ENCODE measurements at places on chromosomes 1 and 21. TPM values are rescaled to one million over a fixed set of nuclear protein-coding genes. Genes with fewer than 3 reads are reported as not detected.

- no peaks in the 10 kb centered on the region for H3K36me3 ChIP-seq
- H3K4me3 ChIP-seq: no peak overlapping the region
- DNase-seq: no peak
- no peak overlapping the region for H3K27ac ChIP-seq
- no peaks in the 10 kb centered on the region for H3K27me3 ChIP-seq
- peaks cover 73% of the 10 kb centered on the region for H3K4me1 ChIP-seq
Measured at GRCh38 chr1:226690460-226690982, 48.6 kb downstream of the ITPKB start.

GRCh38 chr1:150820730-150821512 lies 12.9 kb upstream of the CTSK start:
- no peak for DNase-seq
- no peaks in the 10 kb centered on the region for H3K4me1 ChIP-seq
- H3K27ac ChIP-seq: no peak overlapping the region

The RPTN gene
- not detected for total RNA-seq

DNA sequence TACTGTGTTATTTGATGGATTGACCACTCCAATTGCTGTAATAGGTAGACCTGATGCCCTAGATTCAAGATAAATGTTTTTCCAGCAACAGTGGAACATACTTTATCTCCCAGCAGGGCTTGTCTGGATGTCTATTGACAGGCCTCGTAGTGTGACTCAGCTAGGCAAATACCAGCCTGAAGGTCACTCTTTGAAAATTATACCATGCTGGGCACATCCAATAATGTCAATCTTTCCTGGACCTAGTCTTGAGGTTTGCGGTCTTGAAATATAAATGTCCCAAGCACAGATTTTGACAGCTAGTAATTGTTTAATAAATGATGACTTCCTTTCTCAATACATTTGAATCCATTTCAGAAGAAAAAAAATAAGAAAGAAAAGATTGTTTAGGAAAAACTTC lies 1138.0 kb upstream of the TMPRSS15 start:
- H3K27me3 ChIP-seq: no peaks in the 10 kb centered on the region
- no peak overlapping the region for H3K4me3 ChIP-seq
- H3K36me3 ChIP-seq: no peaks in the 10 kb centered on the region
- DNase-seq: no peak
- no peaks in the 10 kb centered on the region for H3K4me1 ChIP-seq

The PLA2G2F gene
- total RNA-seq: not detected

The PPM1J gene
- 2.7 TPM for total RNA-seq

- H3K4me3 ChIP-seq: peak overlapping the region; percentile 61
- H3K27ac ChIP-seq: peak overlapping the region; percentile 45
- no peaks in the 10 kb centered on the region for H3K36me3 ChIP-seq
Measured at GRCh38 chr1:150256554-150257341, 826 bp upstream of the CA14 start.

GRCh38 chr1:20729155-20729931 lies 3.2 kb downstream of the SH2D5 start:
- peaks cover 7% of the 10 kb centered on the region for H3K27me3 ChIP-seq
- H3K36me3 ChIP-seq: no peaks in the 10 kb centered on the region
- no peak overlapping the region for H3K27ac ChIP-seq
- peaks cover 12% of the 10 kb centered on the region for H3K4me1 ChIP-seq

The HSD3B2 gene
- not detected for total RNA-seq

The TIPRL gene
- 22.9 TPM for total RNA-seq

The APCS gene
- total RNA-seq: not detected

DNA sequence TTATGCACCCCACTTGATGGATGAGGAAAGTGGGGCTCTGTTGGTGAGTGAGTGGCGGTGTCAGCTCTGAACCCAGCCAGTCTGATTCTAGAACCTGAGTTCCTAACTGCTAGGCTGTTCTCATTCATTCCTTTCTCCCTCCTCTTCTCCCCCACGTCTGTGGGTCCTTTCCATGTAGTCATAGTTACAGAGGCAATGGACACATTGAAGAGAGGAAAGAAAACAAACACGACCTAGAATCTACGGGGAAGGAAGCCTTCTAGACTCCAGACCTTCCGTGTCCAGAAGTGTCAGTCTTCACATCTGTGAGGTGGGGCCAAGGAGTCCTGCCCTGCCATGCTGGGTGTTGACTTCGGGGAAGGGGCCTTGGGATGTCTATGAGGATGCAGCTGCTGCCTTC lies 115.8 kb upstream of the WNT4 start:
- no peak overlapping the region for H3K4me3 ChIP-seq
- H3K27ac ChIP-seq: no peak overlapping the region

GRCh38 chr1:226355669-226356551 lies 46.9 kb upstream of the LIN9 start:
- H3K27ac ChIP-seq: peak overlapping the region; percentile 5
- peaks cover 17% of the 10 kb centered on the region for H3K36me3 ChIP-seq
- H3K4me1 ChIP-seq: peaks cover 15% of the 10 kb centered on the region
- H3K27me3 ChIP-seq: no peaks in the 10 kb centered on the region
- no peak for DNase-seq

The ATP6V1G3 gene
- total RNA-seq: not detected

The SLC35F3 gene
- total RNA-seq: not detected

Data from thoracic aorta (tissue), 2 donors.